ENCODE measurements at places on chromosomes 13 and 19. TPM values are rescaled to one million over a fixed set of nuclear protein-coding genes. Genes with fewer than 3 reads are reported as not detected.

DNA sequence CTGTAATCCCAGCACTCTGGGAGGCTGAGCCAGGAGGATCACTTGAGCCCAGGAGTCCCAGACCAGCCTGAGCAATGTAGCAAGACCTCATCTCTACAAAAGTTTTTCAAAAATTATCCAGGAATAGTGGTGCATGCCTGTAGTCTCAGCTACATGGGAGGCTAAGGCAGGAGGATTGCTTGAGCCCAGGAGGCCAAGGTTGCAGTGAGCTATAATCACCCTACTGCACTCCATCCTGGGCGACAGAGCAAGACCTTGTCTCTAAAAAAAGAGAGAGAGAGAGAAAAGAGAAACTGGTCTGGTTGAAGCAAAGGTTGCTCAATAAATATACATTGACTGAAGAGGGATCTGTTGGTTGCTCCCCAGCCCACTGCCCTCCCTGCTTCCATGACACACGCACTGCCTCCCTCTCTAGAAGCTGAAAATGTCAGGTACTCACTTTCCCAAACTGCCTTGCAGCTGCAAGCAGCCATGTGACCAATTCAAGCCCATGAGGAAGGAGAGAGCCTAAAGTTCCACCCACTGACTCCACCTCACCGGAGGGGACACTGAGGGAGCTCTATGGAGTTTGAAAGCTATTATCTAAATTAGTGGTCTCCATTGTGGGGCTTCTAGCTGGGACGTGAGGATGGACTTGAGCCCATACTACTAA lies 14.0 kb downstream of the CEACAM16 start:
- no peak overlapping the region for H3K4me3 ChIP-seq
- no peak overlapping the region for H3K27ac ChIP-seq
- ATAC-seq: no peak
- H3K4me1 ChIP-seq: no peaks in the 10 kb centered on the region
- H3K36me3 ChIP-seq: no peaks in the 10 kb centered on the region
- no peaks in the 10 kb centered on the region for H3K27me3 ChIP-seq

Gene TMC4
- total RNA-seq: 1.1 TPM

DNA sequence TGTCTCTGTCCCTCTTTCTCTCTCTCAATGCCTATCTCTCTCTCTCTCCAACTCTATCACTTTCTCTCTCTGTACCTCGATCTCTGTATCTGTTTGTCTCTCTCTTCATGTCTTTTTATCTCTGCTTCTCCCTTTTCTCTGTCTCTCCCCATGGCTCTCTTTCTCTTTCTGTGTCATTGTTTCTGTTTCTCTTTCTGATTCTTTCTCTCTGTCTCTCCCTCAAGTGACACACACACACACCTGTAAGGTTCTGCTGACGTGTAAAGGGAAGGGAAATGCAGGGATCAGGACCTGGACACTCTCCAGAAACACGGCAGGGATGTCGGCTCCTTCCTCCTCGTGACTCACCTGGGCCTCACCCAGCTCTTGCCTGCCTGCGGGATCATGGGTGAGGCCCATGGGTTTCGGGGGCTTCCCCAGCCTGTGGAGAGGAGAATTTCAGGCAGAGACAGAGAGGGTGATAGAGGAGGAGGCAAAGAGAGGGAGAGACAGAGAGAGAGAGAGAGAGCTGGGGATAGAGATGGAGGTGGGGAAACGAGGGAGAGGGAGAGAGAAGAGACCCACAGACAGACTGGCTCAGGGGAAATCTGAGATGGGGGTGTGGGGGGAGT lies 5.4 kb upstream of the PLAUR start:
- H3K27me3 ChIP-seq: no peaks in the 10 kb centered on the region
- peak; percentile 95 for ATAC-seq
- H3K36me3 ChIP-seq: no peaks in the 10 kb centered on the region
- peak overlapping the region; percentile 71 for H3K27ac ChIP-seq
- peak overlapping the region; percentile 60 for H3K4me3 ChIP-seq
- peaks cover 14% of the 10 kb centered on the region for H3K4me1 ChIP-seq

DNA sequence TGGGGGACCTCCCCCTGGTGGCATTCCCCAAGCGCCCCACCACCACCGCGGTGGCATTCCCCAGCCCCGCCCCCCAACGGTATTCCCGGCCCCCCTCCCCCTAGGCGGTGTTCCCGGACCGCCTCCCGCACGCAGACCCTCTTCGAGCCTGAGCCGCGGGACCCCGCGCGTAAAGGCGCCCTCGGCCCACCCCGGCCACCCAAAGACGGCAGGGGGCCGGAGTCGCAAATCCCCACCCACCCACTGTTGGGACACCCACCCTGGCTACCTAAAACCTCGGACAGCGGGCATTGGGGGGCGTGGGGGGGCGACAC lies 22.4 kb downstream of the OLFM2 start:
- H3K4me3 ChIP-seq: peak overlapping the region; percentile 44
- H3K36me3 ChIP-seq: no peaks in the 10 kb centered on the region
- peaks cover 19% of the 10 kb centered on the region for H3K27me3 ChIP-seq
- ATAC-seq: no peak
- H3K4me1 ChIP-seq: no peaks in the 10 kb centered on the region

Gene FBXO27
- total RNA-seq: 0.43 TPM

Gene COG3
- 24.4 TPM for total RNA-seq

DNA sequence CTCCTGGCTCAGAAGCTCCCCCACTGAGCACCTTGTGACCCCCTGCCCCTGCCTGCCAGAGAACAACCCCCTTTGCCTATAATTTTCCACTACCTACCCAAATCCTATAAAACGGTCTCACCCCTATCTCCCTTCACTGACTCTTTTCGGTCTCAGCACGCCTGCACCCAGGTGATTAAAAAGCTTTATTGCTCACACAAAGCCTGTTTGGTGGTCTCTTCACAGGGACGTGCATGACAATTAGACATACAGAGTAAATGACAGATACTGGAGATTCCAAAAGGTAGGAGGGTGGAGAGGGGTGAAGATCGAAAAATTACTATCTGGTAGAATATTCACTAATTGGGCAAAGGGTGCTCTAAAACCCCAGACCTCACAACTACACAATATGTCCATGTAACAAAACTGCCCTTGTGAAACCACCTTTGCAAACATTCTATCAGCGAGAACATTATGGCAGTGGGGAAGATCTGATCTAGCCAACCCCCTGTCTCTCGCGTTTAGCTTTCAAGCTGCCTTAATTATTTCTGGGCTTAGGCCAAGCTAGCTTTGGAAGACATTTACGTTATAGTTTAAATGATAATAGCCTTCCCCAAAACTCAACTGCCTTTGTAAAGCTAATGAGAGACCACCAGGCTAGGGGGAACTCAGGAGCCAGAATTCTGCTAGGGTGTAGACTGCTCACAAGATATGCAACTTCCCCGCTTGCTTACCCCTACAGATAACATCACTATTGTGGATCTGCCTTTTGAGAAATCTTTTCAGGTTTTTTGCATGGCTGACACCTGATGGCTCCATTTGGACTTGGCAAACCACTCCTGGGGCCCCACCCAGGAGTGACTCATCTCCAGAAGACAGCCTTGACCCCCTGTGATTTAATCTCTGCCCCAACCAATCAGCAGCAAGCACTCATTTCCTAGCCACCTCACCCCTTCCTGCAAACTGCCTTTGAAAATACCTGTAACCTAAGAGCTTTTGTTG lies 1534.0 kb upstream of the SPRY2 start:
- no peak for ATAC-seq
- H3K27me3 ChIP-seq: no peaks in the 10 kb centered on the region
- H3K36me3 ChIP-seq: no peaks in the 10 kb centered on the region
- no peak overlapping the region for H3K27ac ChIP-seq
- H3K4me3 ChIP-seq: no peak overlapping the region

Gene SPTBN4
- 1.4 TPM for total RNA-seq

GRCh38 chr19:4556597-4557127 lies 2.8 kb downstream of the SEMA6B start:
- H3K4me3 ChIP-seq: no peak overlapping the region
- H3K27me3 ChIP-seq: peaks cover 15% of the 10 kb centered on the region
- H3K27ac ChIP-seq: no peak overlapping the region

Gene METTL21C
- not detected for total RNA-seq

Gene ZNF738
- total RNA-seq: 8.0 TPM

Gene EBI3
- 18.3 TPM for total RNA-seq

DNA sequence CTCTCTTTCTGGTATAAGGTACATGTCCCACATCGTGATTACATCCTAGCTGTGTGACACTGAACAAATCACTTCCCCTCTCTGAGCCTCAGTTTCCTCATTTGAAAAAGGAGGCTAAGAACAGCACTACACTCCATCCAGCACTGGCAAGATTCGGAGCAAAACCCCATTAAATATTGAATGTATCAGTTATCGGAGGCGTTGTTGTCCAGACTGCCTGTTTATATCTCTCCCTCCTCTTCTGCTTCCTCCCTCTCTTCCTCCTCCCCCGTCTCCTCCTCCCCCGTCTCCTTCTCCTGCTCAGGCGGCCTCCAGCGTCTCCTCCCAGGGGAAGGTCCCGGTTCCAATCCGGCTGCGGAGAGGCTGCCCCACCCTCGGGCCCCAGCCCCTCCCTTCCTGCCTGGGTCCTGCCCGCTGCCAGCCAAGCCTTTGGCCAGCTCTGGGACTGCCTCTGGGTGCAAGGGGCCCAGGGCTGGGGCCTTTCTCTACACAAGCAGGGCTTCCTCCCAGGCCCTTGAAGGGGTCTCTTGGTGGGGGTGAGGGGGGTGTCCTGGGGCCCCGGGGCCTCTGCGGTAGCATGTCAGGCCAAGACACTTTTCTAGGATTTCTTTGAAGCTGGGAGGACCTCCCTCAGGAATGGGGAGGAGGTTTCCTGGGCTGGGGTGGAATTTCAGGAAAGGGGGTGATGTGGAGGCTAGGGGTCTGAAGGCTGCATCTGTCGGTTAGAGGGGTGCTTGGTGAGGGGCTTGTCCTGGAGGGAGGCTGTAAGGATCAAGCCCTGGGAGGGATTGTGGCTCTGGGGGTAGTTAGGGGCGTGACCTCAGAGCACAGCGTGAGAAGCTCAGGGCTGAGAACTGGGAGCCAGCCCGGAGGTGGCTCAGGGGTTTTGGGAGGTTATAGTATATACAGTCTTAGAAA lies 1.9 kb downstream of the RRAS start:
- peak overlapping the region; percentile 98 for H3K27ac ChIP-seq
- no peaks in the 10 kb centered on the region for H3K27me3 ChIP-seq
- H3K36me3 ChIP-seq: peaks cover 14% of the 10 kb centered on the region
- H3K4me3 ChIP-seq: peak overlapping the region; percentile 99

Gene ZNF546
- total RNA-seq: 10.2 TPM

DNA sequence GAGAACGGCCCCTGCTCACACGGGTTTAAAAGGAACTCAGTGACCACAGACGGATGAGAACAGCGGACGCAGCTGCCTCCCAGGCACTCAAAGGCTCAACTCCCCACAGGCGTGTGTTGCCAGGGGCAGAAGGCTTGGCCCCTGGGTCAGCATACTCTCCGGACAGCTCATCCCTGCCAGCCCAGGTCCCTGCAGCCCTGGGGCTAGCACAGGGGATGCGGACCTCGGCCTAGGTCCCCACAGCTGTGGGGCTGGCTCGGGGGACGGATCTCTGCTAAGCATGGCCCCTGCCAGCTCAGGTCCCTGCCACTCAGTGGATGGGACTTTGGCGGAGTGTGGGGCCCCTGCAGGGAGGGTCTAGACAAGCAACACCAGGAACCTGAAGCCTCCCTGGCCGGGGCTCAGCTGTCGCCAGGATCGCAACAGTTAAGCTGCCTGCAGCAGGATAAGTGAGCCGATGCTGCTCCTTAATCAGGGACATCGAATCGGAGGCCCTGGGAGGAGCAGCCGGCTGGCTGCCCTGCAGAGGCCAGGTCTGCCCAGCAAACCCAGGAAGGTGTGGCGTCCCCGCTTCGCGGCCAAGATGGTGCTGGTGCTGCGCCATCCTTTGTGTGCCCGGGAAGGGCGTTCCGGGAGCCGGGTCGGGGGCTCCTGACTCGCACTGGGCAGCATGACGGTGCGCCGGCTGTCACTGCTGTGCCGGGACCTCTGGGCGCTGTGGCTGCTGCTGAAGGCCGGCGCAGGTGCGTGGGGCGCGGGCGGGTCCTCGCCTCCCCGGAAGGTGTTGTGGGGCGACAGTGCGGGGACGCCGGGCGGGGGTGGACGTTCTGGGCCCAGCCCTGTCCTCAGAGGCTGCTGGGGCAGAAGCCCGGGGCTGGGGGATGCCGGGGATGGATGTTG lies 32.5 kb downstream of the MCF2L start:
- H3K27me3 ChIP-seq: no peaks in the 10 kb centered on the region
- peaks cover 12% of the 10 kb centered on the region for H3K36me3 ChIP-seq
- H3K4me3 ChIP-seq: no peak overlapping the region
- ATAC-seq: no peak

Gene TSSK6
- 4.1 TPM for total RNA-seq

- H3K4me1 ChIP-seq: peaks cover 10% of the 10 kb centered on the region
- H3K4me3 ChIP-seq: no peak overlapping the region
- ATAC-seq: no peak
- peaks cover 3% of the 10 kb centered on the region for H3K27me3 ChIP-seq
- no peaks in the 10 kb centered on the region for H3K36me3 ChIP-seq
Measured at GRCh38 chr13:45786293-45786920, 65.1 kb downstream of the SIAH3 start.

GRCh38 chr13:28581451-28581850 lies 77.5 kb upstream of the POMP start:
- H3K4me1 ChIP-seq: peaks cover 11% of the 10 kb centered on the region
- no peak overlapping the region for H3K27ac ChIP-seq
- H3K36me3 ChIP-seq: no peaks in the 10 kb centered on the region
- ATAC-seq: no peak
- peaks cover 11% of the 10 kb centered on the region for H3K27me3 ChIP-seq
- H3K4me3 ChIP-seq: no peak overlapping the region

DNA sequence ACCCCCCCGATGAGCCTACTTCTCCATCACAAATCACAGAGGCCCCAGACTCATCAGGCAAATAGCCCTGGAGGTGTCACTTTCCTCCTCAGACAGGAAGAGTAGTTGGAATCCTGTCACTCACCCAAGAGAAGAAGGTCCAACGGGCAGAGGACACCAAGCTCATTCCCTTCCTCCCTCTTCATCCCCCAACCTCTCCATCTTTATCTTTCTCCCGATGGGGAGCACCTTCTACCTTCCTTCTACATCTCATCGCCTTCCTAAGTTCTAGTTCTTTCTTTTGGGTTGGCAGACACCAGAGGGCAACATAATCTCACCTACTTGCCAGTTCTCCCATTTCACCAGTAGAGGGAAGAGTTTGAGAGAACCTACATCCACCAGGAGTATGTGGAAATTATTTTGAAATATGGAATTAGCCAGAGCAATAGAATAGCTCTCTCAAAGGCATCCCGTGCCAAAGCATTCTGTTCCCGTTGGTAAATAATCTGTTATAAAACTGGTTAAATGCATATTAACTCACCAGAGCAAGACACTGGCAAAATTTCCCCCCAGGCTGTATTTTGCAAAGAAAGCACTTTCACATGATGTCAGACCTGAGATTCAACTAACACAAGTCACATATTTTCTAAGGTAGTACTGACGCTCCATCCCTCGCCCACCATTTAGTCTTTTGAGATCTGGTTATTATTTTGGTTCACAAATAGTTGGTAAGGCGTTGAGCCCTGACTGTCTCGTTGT lies 55.0 kb downstream of the ZIC5 start:
- no peaks in the 10 kb centered on the region for H3K36me3 ChIP-seq
- peaks cover 15% of the 10 kb centered on the region for H3K4me1 ChIP-seq
- no peak overlapping the region for H3K4me3 ChIP-seq
- H3K27ac ChIP-seq: no peak overlapping the region
- ATAC-seq: peak; percentile 38
- H3K27me3 ChIP-seq: peaks cover 7% of the 10 kb centered on the region

Gene ZNF729
- total RNA-seq: not detected
